ENCODE measurements at places on chromosomes 5 and 9.

GRCh38 chr9:134612309-134612708, 29.3 kb upstream of the COL5A1 start:
- DNase-seq = no peak

GRCh38 chr9:131525643-131526565, 5.2 kb downstream of the UCK1 start:
- no peak for DNase-seq

GRCh38 chr5:38426490-38426889, 130.0 kb downstream of the LIFR start:
- no peak for DNase-seq

DNA sequence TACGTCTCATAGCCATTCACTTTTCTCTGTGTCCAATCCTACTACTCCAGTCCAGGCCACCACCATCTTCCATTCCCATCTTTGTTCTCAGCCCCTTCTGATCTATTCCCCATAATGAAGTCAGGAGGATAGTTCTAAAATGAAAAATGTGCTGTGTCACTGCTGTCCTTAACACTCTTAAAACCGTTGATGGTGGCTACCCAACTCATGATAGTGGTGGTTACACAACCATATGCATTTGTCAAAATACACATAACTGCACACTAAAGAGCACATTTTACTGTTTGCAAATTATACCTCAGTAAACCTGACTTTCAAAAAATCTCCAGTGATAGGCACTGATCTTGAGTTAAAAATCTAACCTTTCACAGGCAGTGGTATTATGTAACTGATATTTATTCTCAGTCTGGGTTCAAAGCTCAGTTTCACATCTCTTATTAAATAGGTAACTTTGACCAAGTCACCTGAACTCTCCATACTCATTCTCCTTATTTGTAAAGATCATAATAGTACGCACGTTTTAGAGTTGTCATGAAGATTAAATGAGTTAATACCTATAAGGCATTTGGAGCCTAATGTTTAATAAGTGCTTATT, 24.6 kb upstream of the ADRB2 start:
- no peak for DNase-seq

- no peak for DNase-seq
These were observed 301.7 kb downstream of the NSG2 start for GRCh38 chr5:174347183-174347582.

GRCh38 chr5:90675222-90675621, 116.6 kb downstream of the ADGRV1 start:
- no peak for DNase-seq

DNA sequence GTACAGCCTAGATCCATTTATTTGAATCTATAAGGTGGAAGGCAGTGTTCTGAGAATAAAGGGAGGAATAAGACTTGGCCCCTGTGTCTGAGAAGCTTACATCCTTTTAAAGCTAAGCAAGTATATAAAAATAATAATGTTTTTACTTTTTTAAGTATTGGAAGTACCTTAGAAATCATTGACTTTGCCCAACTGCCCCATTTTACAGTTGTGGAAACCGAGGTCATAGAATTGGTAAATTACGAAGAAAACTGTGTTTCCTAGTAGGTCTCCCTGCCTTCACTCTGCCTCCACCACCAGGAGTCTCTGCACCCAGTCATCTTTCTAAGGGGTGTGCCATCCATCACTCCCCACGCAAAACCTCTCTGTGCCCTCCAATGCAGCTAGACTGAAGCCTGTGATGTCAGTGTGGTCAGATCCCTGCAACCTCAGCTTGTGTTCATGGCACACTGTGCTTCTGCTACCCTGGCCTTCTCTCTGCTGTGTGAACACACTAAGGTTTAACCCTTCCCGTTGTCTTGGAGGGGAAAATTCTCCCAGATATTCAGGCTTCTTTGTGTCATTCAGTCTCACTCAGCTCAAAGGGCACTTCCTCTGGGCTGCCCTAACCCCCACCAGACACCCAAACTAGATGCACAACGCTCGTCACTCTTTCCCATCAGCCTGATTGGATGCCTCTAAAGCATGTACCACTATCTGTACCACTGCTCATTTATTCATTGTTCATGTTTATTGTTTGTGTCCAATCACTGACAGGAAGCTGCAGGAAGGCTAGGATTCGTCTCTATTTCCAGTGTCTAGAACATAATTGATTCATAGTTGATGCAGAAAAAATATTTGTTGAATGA, 18.2 kb downstream of the ADRB2 start:
- no peak for DNase-seq

DNA sequence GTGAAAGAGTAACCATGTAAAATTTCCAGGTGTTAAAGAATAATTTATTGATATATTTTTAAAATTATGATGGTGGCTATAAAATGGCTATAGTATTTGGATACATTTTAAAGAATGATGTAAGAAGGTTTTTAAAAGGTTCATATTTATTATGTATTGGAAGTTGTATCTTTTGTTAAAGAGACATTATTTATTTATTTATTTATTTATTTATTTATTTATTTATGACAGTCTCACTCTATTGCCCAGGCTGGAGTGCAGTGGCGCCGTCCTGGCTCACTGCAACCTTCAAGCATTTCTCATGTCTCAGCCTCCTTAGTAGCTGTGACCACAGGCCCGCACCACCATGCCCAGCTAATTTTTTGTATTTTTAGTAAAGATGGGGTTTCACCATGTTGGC, 89.5 kb upstream of the LHFPL2 start:
- no peak for DNase-seq

- DNase-seq = no peak
These were observed 21.3 kb upstream of the NDST1 start for GRCh38 chr5:150486402-150487198.

DNA sequence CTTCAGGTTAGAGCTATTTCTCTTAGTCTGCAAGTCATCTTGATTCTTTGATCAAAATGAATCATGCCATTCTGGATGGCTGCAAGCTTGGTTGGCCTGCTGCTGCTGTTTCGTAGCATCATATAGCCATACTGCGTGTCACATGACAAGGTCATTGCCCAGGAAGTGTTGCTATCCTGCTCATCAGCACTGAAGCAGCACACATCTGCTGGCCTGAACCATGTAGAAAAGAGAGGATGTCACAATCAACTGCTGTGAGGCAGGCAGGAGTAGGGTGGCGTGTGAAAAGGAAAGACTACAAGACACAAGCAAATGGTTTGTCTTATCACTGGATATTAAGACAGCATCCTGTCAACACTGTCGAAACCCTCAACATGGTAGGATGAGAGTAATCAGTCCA, 376.7 kb upstream of the RORB start:
- no peak for DNase-seq

DNA sequence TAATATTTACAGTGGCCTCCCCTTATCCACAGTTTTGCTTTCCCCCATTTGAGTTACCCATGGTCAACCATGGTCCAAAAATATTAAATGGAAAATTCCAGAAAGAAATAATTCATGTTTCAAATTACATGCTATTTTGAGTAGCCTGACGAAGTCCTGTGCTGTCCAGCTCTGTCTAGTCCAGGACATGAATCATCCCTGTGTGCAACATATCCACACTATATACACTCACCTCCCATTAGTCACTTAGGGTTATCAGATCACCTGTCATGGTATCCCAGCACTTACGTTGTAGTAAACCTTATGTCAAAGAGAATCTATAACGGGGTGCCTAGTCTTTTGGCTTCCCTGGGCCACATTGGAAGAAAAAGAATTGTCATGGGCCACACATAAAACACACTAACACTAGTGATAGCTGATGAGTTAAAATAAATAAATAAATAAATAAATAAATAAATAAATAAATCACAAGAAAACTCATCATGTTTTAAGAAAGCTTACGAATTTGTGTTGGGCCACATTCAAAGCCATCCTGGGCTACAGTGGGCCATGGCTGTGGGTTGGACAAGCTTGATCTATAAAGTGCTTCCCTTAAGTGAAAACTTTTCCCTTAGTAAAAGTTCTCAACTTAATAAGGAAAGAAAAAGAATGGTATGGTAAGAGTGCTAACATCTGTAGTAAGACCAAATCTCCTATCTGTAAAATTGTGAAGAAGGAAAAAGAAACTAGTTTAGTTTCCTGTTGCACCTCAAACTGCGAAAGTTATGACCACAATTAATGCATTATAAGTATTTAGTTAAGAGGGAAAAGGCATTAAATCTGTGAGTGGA, 15.9 kb upstream of the OMD start:
- DNase-seq = no peak

DNA sequence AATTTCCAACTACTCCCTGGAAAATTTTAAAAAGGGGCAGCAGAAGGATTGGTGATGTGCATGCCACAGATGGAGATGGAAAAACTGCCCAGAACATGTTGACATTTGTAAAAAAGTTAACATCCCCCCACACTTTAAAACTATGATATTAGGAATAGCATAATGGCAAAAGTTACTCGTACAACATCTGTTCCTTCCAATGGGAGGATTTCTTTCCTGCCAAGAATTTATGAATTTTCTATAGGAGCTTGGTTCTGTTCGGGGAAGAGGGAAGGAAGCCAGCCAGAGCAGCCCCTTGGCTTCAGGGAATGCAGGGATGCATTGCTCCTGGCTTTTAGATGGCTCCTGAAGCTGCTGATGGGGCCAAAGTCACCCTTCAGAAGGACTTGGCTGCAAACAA, 22.7 kb downstream of the KLF4 start:
- no peak for DNase-seq
